ENCODE measurements at places on chromosomes 12 and 14.

GRCh38 chr12:57347284-57347683 lies 83.6 kb downstream of the R3HDM2 start:
- DNase-seq: no peak

DNA sequence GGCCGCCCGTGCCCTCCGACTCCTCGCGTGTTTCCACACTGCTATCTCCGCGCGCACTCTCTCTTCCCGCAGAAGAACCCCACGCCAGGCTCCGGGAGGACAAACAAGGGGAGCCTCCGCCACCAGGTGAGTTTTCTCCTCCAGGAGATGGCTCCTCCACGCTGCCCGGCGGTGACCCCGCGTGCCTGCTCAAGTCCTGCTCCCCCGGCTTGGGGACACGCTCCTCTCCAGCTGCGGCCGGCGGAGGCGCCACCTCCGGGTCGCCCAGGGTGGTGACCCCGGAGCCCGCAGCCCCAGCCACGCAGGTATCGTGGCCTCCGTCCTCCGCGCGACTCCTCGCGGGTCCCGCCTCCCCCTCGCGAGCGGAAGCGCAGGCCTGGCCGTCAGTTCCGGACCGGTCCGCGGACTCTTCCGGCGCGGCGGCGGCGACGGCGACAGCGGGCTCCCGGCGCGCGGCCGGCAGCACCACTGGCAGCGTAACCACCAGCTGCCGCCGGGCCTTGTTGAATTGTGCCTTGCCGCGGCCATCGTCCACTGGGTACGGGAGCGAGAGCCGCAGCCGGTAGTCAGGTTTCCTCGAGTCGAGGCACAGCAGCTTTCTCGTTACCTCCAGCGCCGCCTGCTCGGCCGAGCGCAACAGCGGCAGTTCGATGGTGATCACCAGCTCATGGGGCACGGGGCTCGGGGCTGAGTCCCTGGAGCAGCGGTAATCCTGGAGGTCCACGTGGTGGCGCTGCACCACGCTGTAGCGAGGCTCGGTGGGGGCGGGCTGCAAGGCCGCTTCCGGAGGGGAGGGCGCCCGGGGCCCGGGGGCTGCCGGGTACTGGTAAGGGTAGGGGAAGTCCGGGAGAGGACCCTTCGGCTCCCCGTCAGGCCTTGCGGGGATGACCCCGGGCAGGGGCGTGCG lies 1.2 kb downstream of the DNAAF2 start:
- peak; percentile 94 for DNase-seq

DNA sequence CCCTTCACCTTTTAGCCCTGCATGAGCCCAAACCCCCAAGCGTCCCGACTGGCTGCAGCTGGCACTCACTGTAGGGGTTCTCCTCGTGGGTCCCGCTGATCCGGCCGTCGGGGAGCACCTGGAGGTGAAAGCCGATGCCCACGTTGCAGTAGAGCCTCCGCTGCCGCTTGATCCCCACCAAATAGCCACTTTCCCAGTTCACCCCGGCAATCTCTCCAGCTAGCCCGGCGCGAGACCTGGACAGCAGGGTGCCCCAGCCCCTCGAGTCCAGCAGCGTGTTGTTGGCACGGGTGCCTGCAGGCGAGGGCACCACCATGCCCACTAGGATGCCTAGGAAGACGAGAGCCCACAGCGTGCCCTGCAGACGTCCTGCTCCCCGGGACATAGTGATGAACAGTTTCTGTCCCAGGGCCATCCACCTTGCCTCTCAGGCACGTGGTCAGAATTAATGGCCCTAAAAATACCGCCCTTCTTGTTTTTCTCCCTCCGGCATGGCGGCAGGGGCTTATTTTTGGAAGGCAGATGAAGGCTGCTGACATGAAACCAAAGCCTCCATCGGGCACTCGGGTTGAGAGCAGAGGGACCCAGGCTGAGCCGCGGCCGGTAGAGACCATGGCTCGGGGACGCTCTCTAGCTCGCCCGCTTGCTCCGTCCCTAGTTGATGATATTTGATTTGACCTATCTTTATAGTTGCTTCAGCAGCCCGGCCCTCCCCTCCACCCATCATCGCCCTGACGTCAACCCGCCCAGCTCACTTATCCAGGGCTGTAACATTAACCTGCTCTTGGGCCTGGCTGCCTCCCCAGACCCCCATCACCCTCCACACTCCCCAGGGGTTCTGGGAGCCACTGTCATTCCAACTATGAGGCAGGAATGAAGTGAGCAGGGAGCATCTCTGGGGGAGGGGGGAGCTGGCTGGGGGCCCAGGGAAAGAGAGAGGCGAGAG lies at the start of gene FGF6:
TSS of gene FGF6 (minus strand) at position 660 of the 946 bp plus-strand sequence. CDS start at position 415, 245 bp downstream.
- DNase-seq: no peak

DNA sequence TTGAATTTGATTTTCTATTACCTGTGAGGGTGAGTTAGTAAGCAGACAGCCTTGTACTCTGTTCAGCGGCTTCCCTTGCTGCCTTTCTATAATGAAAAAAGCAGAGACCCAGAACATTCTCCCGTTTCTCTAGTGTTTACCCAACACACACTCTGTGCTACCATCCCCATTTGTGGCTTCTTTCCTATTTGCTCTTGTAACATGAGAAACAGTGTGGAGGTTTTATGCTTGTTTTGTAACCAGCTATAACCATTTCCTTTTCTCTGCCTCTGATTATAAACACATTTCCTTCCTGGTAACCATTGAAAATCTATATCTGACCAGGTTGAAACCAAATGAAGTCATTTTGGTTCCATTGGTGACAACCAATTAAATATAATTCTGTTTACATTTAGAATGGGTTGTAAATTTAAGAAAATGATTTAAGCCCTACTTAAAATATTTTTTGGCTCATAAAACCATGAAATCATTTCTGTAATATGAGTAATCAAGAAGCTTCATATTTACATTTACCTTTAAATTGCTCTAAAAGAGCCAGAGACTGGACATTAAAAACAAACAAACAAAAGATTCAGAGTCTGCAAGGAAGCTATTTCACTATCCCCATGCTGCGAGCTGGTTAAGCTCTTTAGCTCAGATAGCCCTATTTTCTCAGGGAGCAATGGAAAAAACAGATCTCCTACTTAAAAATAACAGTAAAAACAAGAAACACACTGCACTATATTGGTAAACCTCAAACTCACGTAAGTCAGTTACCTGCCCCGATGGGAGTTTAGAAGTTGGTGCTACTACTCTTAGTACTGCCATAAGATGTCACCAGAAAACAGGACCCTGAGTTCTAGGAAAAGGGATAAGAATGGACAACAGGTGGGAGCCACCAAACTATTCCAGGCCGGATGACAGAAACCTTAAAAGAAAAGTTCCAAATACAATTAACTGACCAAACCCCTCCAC lies 206.5 kb upstream of the EEA1 start:
- DNase-seq: no peak

DNA sequence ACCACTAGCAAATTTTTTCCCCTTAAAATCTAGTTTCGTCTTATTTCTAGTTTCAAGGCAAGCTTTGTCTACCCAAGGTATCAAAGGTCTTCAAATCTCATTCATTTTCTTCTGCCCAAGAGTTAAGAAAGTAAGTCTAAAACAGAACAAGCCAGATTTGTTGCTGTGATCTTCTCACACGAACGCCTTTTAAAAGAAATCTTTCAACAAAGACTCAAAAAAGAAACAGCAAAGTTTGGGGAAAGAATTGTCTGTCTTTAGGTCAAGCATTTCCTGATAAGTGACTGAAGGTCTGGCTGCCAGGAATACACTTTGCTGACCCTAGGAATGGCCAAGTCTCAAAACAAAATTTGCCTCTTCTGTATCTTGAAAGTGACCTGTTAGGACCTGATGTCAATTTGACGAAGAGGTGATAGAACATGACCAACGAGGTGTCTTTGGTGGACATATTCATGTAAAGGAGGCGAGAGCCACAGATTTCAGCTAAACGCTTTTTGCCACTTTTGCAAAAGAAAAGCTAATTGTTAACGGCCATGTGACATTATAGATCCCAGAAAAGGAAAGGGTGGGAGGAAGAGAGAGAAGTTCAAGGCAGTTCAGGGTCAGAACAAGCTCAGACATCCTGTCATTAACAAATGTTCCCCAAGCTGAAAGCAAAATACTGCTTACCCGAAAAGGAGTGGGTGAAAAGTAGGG lies 1.7 kb downstream of the CDK17 start:
- no peak for DNase-seq

- no peak for DNase-seq
These were observed 57.6 kb downstream of the CCDC85C start for GRCh38 chr14:99546234-99546879.

GRCh38 chr12:102232036-102232435 lies 34.4 kb upstream of the PMCH start:
- no peak for DNase-seq

DNA sequence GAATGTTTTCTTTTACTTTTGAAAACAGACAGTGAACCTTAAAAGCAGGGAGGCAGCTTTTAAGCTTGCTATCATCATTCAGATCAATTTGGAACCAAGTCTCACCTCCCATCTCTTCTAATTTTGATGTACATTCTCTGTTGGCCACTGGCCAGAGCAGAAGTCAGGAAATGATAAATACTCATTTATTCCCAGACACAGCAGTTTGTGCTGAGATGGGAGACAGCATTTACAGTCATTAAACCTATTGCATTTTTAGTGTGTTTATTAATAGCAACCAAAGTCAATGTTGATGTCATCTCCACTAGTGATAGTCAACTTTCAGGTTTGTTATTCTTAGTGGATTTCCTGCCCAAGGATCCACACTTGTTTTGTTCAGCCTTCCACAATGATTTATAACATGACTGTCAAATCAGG lies 320.0 kb upstream of the ATP2B1 start:
- DNase-seq: no peak

DNA sequence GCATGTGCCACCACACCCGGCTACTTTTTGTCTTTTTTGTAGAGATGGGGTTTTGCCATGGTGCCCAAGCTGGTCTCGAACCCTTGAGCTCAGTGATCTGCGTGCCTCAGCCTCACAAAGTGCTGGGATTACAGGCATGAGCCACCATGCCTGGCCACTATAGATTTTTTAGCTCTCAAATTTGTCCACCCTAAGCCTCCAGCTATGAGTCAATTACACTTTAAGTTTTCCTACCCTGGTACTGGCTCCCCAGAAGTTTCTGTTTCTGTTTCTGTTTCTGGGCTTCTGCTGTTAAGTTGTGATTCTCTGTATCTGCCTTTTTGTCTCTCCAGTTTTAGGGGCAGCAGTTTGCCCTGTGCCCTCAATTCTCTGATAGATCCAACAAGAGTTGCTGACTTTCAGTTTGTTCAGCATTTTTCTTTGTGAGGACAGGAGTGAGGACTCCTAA lies 4.4 kb upstream of the TINF2 start:
- DNase-seq: no peak

- DNase-seq: no peak
These were observed 31.0 kb downstream of the NINJ2 start for GRCh38 chr12:632102-632696.

GRCh38 chr14:26702721-26703230 lies 104.9 kb upstream of the NOVA1 start:
- DNase-seq: no peak

GRCh38 chr14:87638196-87638595 lies 354.8 kb downstream of the GALC start:
- DNase-seq: no peak

- DNase-seq: no peak
These were observed 7.8 kb upstream of the TBPL2 start for GRCh38 chr14:55448141-55448614.

DNA sequence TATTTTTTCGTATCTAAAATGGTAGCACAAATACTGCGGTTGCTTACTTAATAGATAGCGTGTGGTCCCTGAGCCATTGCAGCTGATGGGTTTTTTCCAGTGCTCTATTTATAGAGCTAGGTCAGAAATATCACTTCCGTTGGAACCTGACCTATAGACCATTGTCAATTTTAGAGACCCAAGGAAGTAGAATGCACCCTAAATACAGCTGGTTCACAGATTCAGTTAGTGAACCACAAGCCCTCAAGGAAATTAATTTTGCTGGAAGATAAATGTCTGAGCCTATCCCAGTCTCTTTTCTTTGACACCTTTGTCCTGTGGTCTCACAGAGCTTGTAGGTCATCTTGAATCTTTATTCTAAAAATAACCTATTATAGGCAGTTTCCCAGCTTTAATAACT lies 391.0 kb downstream of the ZFP36L1 start:
- no peak for DNase-seq

DNA sequence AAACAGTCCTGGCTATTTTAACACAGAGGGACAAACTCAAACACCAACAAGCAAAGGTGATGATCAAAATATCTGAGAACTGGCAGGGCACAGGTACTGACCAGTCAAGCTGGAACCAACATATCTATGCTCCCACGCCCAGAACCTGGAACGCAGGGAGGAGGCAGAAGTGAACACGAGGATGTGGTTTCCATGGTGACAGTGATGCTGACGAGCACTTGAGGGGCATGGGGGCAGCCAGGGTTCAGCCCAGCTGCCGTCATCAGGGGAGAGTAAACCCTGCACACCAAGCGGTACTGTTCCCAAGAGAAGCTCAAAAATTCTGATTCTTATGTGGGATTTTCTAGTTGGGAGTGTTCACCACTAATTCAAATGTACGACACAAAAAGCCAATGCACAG lies 113.6 kb upstream of the SFSWAP start:
- no peak for DNase-seq

DNA sequence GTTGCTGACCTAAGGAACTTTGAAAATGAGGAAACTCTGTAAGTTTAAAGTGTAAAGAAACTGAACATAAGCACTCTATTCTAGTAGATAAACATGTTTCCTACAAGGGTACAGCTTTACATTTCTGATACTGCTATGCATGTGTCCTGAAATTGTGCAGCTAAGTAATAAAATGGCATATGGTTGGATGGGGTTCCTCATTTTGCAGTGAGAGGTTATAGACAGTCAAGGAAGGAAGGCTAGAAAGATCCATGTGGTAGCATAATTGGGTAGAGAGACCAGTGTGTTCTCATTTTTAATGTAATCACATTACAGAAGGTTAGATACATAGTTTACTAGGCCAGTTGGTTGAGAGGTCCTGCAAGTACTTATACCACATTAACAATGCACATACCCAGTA lies 477.0 kb downstream of the TMEM121 start:
- DNase-seq: no peak

DNA sequence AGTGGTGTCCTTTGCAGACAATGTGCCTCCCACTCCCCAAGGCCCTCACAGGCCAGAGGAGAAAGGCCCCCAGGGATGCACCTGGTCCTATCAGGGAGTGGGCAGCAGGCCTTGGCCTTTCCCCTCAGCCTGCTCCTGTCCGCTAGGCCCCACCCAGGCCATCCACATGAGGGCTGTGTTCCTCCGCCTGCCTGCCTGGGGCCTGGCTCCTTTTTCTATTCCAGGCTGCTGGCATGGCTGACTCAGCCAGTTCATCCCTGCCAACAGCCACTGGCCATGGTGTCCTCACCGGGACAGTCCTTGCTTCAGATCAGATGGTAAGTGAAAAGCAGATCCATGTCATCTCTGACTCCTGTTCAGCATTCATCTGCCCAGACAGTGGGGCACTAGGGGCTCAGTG lies 13.4 kb downstream of the ISM2 start:
- DNase-seq: no peak

- DNase-seq: no peak
These were observed 44.6 kb downstream of the ZFP36L1 start for GRCh38 chr14:68748260-68748659.

Measured in left colon (tissue), 2 donors.